NCI-H2227 treated with DMSO at 0.1 percent for 48 hours (cell line): ENCODE measurements at places on chromosomes 11 and 22.

GRCh38 chr11:27174672-27175210 lies 134.1 kb downstream of the BBOX1 start:
- no peak for DNase-seq

GRCh38 chr11:8604078-8604723 lies 10.2 kb upstream of the STK33 start:
- DNase-seq, result no peak

GRCh38 chr22:19876314-19876940 lies 21.8 kb upstream of the GNB1L start:
- no peak for DNase-seq

- no peak for DNase-seq
Observed at GRCh38 chr11:111435046-111435698, 56.1 kb upstream of the POU2AF1 start.

GRCh38 chr22:38864361-38865191 lies 7.4 kb downstream of the CBX6 start:
- no peak for DNase-seq

DNA sequence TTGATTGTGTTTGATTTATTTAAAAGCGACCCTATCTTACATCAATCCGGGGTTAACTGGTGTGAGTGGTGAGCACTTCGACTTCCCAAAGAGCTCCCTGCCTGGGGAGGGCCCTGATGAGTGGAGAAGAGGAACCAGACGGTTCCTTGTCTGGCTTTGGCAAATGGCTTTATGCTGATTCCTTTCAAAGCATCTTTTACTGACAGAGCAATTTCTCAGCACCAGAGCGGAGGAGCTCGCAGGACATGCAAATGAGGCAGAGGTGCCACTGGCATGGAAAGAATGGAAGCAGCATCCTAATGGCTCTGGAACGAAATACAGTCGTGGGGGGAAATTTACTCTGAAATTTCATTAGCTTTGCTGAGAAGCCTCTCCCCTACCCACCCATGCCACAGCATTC lies 410.9 kb upstream of the B3GAT1 start:
- DNase-seq, result no peak

GRCh38 chr11:100240025-100240539 lies 447.0 kb upstream of the ARHGAP42 start:
- no peak for DNase-seq

DNA sequence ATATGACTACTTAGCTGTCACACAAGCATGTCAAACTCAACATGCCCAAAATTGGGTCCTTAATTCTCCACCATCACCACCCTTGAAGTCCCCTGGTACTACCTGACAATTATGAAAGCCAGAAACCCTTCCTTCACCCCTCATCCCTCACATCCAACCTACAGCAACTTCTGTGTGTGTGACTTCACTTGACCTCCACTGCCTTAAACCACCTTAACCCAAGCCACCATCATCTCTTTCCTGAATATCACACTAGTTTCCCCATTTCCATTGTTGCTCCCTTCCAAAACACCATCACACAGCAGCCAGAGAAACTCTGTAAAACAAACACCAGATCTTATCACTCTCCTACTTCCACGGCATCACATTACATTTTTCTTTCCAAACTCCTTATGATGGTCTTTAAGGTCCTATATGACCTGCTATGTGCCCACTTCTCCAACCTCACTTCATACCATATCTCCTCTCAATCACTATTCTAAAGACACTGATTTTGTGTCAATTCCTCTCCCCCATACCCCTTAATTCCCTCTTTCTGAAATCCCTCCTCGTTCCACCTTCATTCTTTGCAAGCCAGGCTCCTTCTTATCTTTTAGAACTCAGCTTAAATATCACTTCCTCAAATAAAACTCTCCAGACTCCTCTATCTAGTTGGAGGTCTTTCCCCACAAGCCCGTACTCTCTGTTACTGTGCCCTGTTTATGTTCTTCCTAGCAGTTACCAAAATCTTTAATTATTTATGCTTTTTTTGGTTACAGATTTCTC lies 124.9 kb downstream of the RBFOX2 start:
- no peak for DNase-seq

GRCh38 chr11:34192481-34193401 lies 87.3 kb downstream of the NAT10 start:
- no peak for DNase-seq

- DNase-seq, result no peak
Observed at GRCh38 chr11:99554232-99554903, 533.6 kb downstream of the CNTN5 start.

DNA sequence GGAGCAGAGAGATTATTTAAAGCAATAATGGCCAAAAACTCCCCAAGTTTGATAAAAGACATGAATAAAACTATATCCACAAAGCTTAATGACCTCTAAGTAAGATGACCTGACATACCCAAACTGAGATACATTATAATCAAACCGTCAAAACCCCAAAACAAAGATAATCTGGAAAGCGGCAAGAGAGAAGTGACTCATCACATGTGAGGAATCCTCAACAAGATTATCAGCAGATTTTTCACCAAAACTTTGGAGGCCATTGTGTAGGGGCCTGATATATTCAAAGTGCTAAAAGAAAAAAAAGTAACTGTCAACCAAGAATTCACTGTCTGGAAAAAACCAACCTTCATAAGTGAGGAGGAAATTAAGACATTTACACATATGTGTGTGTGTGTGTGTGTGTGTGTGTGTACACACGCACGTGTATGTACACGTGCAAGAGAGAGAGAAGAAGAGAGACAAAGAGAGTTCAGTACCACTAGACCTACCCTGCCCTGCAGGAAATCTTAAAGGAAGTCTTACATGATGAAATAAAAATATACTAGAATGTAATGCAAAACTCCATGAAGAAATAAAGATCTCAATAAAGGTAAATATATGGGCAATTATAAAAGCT lies 752.4 kb downstream of the NELL1 start:
- no peak for DNase-seq
